Colonic mucosa (tissue), 4 donors: ENCODE measurements at places on chromosomes 12 and 14. TPM values are rescaled to one million over a fixed set of nuclear protein-coding genes. Genes with fewer than 3 reads are reported as not detected.

DNA sequence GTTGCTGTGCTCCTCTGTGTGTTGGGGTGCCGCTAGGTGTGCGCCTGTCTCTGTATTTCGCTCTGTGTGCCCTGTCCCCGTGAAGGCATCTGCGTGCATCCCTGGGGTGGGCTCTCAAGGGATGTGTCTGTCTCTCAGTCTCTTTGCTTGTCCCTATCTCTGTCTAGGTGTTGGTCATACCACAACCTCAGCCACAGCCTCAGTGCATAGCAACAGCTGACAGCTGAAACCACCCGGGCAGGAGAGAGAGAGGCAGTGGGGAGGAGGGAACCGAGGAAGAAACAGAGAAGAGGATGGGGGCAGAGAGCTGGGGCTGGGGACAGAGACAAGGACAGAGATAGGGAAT lies 953 bp upstream of the NXPH4 start:
- H3K27ac ChIP-seq = no peak overlapping the region
- H3K4me3 ChIP-seq = no peak overlapping the region
- peaks cover 61% of the 10 kb centered on the region for H3K27me3 ChIP-seq

GRCh38 chr12:39032448-39032847 lies 127.1 kb upstream of the CPNE8 start:
- H3K36me3 ChIP-seq = no peaks in the 10 kb centered on the region
- H3K4me3 ChIP-seq = no peak overlapping the region
- H3K4me1 ChIP-seq = no peaks in the 10 kb centered on the region
- no peaks in the 10 kb centered on the region for H3K27me3 ChIP-seq
- H3K27ac ChIP-seq = no peak overlapping the region

DNA sequence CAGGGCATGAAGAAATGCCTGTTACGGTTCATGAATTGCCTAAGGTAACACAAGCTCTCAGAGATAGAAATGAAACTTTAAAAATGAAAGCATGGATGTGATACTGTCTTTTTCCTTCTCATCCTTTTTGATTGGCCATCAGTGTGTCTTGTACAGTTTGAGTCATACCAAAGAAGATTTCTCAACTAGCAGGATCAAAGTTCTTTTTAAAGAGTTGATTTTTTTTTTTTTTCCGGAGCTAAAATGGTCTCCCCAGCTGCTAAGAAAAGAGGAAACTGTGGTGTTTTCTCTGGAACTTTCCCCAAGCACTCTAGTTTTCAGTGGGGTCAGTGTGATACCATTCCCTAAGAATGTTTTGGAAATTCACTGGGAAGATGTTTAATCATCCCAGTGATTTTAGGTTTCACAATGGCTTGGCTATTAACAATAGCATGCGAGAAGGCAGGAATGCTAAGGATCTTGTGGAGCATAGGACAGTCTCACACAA lies 105.0 kb downstream of the ETNK1 start:
- no peak overlapping the region for H3K27ac ChIP-seq
- no peaks in the 10 kb centered on the region for H3K4me1 ChIP-seq
- H3K4me3 ChIP-seq = no peak overlapping the region
- H3K27me3 ChIP-seq = no peaks in the 10 kb centered on the region

- no peaks in the 10 kb centered on the region for H3K27me3 ChIP-seq
- DNase-seq = no peak
- H3K4me1 ChIP-seq = no peaks in the 10 kb centered on the region
- no peak overlapping the region for H3K27ac ChIP-seq
- no peaks in the 10 kb centered on the region for H3K36me3 ChIP-seq
Measured at GRCh38 chr12:89669197-89669596, 39.4 kb downstream of the ATP2B1 start.

GRCh38 chr14:68979722-68980451 lies 785 bp upstream of the ACTN1 start:
- H3K36me3 ChIP-seq = no peaks in the 10 kb centered on the region
- peak overlapping the region; percentile 96 for H3K27ac ChIP-seq
- no peaks in the 10 kb centered on the region for H3K27me3 ChIP-seq
- peak; percentile 60 for DNase-seq

DNA sequence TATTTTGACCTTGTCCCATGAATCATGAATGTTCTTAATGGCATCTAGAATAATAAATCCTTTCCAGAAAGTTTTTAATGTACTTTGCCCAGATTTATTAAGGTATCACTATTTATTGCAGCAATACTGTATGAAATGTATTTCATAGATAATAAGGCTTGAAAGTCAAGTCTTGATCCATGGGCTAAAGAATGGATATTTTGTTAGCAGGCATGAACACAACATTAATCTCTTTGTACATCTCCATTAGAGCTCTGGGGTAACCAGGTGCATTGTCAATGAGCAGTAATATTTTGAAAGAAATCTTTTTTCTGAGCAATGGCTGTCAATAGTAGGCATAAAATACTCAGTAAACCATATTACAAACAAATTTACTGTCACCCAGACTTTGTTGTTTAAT lies 141.6 kb upstream of the RPL10L start:
- H3K27me3 ChIP-seq = no peaks in the 10 kb centered on the region
- H3K27ac ChIP-seq = no peak overlapping the region
- H3K4me1 ChIP-seq = no peaks in the 10 kb centered on the region
- no peak for DNase-seq
- H3K36me3 ChIP-seq = no peaks in the 10 kb centered on the region
- no peak overlapping the region for H3K4me3 ChIP-seq

DNA sequence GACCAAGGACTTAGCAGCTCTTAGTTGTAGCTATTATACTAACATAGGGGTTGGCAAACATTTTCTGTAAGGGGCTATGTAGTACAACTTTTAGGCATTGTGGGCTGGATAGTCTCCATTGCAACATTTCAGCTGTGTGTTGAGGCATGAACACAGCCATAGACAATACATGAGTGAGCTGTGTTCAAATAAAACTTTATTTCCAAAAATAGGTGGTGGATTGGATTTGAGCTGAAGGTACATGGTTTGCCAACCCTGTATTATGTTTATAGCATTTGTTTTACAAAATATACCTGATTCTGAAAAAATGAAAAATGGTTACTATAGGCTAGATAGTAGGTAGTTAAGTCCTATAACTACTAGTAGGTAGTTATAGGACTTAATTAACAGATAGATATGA lies 40.5 kb downstream of the ETNK1 start:
- no peaks in the 10 kb centered on the region for H3K27me3 ChIP-seq
- H3K4me1 ChIP-seq = no peaks in the 10 kb centered on the region
- H3K4me3 ChIP-seq = no peak overlapping the region
- DNase-seq = no peak

- no peaks in the 10 kb centered on the region for H3K4me1 ChIP-seq
- no peaks in the 10 kb centered on the region for H3K27me3 ChIP-seq
- DNase-seq = no peak
- no peaks in the 10 kb centered on the region for H3K36me3 ChIP-seq
- no peak overlapping the region for H3K4me3 ChIP-seq
Measured at GRCh38 chr12:4833524-4833923, 76.2 kb upstream of the KCNA1 start.

DNA sequence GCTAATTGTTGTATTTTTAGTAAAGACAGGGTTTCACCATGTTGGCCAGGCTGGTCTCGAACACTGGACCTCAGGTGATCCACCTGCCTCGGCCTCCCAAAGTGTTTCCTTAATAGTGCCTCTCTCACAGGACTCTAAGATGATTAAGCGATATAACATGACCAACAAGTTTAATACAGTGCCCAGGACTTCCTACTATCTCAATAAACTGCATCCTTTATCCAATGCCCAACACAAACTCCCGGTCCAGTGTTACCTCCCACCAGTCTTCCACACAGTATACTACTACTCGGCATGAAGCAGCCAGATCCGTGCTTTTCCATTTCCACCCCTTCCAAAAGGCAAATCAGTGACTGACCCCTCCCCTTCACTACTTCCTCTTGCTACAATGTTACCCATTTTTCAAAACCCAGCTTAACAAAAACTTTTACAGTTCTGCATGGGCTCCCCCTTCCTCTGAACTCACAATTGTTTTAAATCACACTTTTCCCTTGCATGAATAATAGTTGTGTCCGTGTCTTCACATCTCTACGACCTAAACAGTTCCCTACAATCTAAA lies 900 bp downstream of the NOP2 start:
- no peak for DNase-seq
- H3K4me1 ChIP-seq = no peaks in the 10 kb centered on the region
- peak overlapping the region; percentile 80 for H3K4me3 ChIP-seq
- no peaks in the 10 kb centered on the region for H3K27me3 ChIP-seq
- H3K27ac ChIP-seq = peak overlapping the region; percentile 92

DNA sequence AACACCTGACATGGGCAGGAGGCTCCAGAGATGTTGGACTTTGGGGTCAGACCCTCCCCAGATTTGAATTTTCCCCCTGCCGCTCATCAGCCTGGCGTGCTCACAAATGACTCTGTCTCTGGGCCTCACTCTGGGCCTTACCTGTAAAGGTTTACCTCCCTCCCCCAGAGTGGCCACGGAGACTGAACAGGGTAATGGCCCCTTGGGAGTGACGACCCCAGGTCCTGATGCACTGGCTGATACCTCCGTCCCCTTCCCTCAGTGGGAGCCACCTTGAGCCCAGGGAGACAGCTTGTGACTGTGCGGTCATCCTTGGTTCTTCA lies 7.0 kb downstream of the SLC25A29 start:
- no peak overlapping the region for H3K4me3 ChIP-seq
- no peak for DNase-seq
- no peaks in the 10 kb centered on the region for H3K27me3 ChIP-seq
- H3K4me1 ChIP-seq = no peaks in the 10 kb centered on the region
- no peaks in the 10 kb centered on the region for H3K36me3 ChIP-seq
- H3K27ac ChIP-seq = no peak overlapping the region

DNA sequence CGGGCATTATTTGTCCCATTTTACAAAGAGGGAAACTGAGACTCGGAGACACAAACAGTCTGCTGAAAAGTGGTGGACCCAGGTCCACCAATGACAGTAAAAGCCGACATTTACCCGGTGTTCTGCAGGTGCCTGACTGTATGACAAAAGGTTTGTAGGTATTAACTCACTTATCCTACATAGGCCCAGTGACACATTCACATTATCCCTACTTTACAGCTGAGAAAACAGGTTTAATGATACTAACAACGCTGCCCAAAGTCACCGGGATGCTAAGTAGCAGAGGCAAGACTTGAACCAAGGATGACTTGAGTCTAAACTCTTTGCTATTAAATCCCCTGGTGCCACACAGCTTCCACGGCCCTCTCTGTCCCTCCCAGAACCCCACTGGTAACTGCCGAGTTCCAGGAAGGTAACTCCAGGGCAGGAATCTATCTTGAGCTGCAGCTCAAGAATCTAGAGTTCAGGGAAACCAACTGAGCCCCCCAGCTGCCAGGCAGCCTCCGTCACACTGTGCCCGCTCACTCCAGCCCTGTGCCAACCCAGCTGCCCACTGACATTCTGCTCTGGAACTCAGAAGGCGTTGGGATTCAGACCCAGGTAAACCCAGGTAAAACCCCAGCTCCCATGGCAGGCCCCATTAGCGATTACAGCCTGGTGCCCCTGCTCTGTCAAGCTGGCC lies 33.7 kb downstream of the SYNE3 start:
- peak overlapping the region; percentile 48 for H3K27ac ChIP-seq
- H3K27me3 ChIP-seq = no peaks in the 10 kb centered on the region
- no peaks in the 10 kb centered on the region for H3K36me3 ChIP-seq
- no peak for DNase-seq
- H3K4me3 ChIP-seq = no peak overlapping the region

GRCh38 chr14:95440951-95441350 lies 75.5 kb downstream of the SYNE3 start:
- H3K27ac ChIP-seq = no peak overlapping the region
- H3K36me3 ChIP-seq = no peaks in the 10 kb centered on the region
- no peaks in the 10 kb centered on the region for H3K27me3 ChIP-seq
- DNase-seq = no peak
- H3K4me3 ChIP-seq = no peak overlapping the region

DNA sequence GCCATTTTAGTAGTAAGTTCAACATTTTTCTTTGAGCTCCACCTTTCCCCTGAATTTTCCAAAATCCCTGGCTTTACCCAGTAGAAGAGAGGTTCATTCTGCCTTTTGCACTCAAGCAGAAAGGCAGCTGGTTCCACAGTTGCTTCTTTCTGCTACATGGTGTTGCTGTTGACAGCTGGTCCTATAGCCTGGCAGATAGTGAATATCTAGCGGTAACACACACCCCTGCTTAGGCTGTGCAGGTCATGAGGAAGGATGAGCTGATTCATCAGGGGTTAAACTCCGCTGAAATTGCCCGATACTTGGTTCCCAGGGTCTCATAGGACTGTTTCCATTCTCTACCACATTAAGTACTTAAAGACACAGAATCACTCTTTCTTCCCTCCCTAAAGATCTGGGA lies 62.4 kb downstream of the PUS7L start:
- H3K27me3 ChIP-seq = no peaks in the 10 kb centered on the region
- no peaks in the 10 kb centered on the region for H3K4me1 ChIP-seq
- DNase-seq = no peak

DNA sequence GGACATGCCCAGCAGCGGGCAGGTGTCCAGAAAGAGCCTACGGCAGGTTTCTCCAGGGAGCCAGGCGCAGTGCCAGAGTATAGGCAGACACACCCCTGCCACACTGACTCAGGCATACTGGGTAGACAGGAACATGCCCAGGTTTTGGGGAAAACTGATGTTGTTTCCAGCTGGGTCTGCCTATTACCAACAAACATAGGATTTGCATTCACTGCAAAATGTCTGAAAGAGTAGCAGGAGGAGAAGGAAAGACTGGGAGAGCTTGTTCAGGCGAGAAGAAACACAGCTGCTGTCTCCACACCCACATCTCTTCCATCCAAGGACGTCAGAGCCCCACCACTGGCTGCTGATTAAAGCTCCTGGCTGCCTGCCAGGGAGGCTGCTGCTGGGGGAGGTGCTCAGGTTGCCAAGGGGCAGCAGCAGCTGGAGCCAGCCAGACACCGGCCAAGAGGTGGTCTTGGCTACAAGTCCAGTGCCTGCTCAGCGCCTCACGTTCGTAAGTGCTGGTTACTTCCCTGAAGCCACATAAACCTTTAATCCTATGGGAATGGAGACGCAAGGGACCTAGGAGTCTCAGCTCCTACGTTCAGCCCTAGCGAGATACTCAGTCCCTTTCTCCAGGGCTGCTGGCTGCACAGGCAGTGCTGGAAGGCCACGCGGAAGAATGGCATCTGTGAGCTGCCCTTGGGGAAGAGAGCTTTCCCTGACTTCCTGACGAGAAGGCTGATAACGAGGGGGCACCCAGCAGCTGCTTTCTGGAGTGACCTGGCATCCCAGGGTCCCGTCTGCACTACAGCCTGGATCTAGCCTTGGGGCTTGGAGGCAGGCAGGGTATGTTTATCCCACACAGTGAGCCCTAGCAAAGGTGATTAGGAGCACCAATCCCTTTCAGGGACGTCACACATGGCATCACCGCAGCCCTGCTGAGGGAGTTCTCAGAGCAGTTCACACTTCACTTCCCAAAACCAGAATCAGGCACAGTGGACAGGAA lies 58.1 kb downstream of the PLEKHG3 start:
- H3K4me1 ChIP-seq = peaks cover 22% of the 10 kb centered on the region
- H3K27ac ChIP-seq = peak overlapping the region; percentile 37
- no peaks in the 10 kb centered on the region for H3K36me3 ChIP-seq

- no peak overlapping the region for H3K4me3 ChIP-seq
- H3K27me3 ChIP-seq = no peaks in the 10 kb centered on the region
- no peaks in the 10 kb centered on the region for H3K4me1 ChIP-seq
- H3K36me3 ChIP-seq = no peaks in the 10 kb centered on the region
Measured at GRCh38 chr12:1640328-1641234, 11.6 kb downstream of the WNT5B start.

Gene CTSG
- 3.2 TPM for total RNA-seq

Gene GPR84
- not detected for total RNA-seq

Gene SYT1
- total RNA-seq = 0.94 TPM

Gene PRPH
- 21.9 TPM for total RNA-seq

Gene SLC2A14
- 0.35 TPM for total RNA-seq

Gene PMCH
- total RNA-seq = not detected

Gene CCDC177
- not detected for total RNA-seq

Gene PPP4R4
- total RNA-seq = not detected

Gene NEUROD4
- total RNA-seq = not detected
